HCT116 (cell line): ENCODE measurements at places on chromosomes 2 and 18.

DNA sequence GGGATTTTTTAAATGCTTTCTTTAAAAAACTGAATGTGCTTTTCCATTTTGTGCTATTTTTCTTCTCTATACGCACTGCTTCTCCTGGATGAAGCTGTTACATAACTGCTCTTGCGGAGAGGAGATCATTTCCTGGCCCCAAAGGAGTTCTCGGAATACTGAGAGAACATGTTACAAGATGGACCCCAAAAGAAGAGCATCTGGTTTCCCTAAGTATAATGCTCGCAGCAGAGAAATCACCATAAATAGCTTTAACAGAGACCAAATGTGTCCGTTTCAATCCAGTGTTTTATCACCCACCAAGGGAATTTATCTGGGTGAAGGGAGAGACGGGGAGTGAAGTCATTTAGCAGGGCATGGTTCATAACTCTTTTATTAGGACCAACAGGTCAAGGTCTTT lies 80.1 kb downstream of the RBM43 start:
- no peak for DNase-seq

DNA sequence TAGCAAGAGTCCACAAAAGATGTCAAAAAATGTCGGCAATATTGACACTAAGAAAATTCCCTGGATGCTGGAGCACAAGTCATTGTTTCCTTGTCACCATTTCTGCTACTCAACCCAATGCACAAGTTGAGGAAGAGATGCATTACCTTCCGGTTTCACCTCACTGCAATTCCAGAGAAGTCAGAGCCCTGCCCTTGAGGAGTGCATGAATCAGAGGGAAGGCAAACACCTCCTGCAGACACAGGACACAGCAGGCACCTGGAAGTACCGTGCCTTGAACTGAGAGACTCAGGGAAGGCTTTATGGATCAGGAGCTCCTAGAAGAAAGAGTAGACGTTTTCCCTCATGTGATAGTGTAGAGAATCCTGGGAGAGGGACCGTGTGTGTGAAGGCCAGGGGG lies 62.7 kb upstream of the ARL4C start:
- DNase-seq: no peak

DNA sequence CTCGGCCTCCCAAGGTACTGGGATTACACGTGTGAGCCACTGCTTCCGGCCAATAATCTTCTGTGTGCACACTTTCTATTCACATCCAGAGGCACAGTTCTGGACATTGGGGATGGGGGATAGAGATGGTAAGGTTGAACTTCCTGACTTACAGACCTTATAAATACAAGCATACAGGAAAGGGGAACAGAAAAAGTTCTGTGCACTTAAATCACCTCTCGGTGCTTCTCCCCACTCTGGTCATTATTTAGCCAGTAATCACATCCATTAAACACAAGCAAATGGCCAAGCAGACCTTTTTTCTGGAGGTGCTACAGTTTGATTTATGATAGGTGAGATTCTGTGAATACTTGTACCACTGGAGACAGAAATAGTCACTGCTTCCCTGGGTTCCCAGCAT lies 110.6 kb downstream of the CRIM1 start:
- no peak for DNase-seq

- no peak for DNase-seq
These were observed 82.0 kb downstream of the TMEM17 start for GRCh38 chr2:62423883-62424458.

DNA sequence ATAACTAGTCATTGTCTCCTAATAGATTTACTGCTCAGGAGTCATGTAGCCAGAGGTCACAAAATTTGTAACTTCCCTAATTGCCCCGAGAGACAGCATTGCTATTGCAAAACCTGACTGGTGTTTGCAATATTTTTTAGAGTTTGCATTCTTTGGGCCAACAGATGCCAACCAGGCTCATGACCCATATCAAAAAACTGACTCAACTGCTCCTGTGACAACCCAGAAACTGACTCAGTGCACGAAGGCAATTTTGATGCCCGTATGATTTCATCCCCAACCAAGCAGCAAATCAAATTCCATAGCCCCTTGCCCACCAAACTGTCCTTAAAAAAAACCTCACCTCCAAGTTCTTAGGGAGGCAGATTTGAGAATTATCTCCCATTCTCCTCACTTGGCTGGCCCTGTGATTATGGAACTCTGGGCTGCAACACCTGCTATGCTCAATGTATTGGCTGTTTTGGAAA lies 951.3 kb downstream of the TSN start:
- DNase-seq: no peak

DNA sequence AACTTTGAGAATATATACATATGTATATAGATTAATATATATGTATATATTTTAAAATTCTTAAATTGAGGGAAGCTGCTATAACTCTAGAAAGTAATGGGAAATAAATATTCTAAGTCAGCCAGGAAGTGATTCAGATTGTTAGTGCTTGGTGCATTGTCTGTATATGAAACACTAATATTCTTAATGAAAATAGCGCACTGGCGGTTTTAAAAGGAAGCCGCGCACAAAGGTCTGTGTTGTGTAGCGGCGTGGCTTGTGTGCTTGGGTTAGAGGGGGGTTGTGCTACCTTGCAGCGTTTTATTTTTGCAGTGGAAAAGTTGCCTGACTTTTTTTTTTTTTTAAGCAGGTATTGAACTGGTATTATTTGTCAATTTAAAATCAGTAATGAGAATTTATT lies 11.3 kb downstream of the TSHZ1 start:
- no peak for DNase-seq

GRCh38 chr2:207311316-207312005 lies 145.7 kb upstream of the KLF7 start:
- peak; percentile 60 for DNase-seq
